ENCODE measurements at places on chromosomes 1 and 21.

DNA sequence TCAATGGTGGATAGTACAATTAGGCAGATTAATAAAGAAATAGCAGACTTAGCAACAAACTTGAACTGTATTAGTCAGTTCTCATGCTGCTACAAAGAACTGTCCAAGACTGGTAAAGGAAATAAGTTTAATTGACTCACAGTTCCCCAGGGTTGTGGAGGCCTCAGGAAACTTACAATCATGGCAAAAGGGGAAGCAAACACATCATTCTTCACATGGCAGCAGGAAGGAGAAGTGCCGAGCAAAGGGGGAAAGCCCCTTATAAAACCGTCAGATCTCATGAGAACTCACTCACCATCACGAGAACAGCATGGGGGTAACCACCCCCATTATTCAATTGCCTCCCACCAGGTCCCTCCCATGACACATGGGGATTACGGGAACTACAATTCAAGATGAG is 27.1 kb upstream of the PDE4B start:
- no peak for DNase-seq

- no peak for DNase-seq
Observed at GRCh38 chr1:68210829-68211228, 21.5 kb downstream of the WLS start.

GRCh38 chr1:240409615-240410014 is 202.3 kb downstream of the GREM2 start:
- no peak for DNase-seq

DNA sequence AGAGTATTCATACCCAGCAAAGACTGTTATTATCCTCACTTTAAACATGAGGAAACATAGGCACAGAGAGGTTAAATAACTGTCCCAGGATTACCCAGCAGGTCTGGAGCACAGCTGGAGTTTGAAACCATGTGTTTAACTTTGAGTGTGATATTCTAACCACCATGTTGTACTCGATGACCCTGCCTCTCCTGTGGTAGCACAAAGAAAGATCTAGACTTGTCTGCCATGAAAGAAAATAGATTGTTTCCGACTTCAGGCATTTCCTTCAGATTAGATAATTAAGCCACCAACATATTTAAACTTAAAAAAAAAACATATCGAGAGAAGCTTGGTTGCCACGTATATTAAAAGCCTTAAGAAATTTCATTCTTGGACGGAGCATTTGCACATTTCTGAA is 104.6 kb upstream of the RUNX1 start:
- DNase-seq: no peak

DNA sequence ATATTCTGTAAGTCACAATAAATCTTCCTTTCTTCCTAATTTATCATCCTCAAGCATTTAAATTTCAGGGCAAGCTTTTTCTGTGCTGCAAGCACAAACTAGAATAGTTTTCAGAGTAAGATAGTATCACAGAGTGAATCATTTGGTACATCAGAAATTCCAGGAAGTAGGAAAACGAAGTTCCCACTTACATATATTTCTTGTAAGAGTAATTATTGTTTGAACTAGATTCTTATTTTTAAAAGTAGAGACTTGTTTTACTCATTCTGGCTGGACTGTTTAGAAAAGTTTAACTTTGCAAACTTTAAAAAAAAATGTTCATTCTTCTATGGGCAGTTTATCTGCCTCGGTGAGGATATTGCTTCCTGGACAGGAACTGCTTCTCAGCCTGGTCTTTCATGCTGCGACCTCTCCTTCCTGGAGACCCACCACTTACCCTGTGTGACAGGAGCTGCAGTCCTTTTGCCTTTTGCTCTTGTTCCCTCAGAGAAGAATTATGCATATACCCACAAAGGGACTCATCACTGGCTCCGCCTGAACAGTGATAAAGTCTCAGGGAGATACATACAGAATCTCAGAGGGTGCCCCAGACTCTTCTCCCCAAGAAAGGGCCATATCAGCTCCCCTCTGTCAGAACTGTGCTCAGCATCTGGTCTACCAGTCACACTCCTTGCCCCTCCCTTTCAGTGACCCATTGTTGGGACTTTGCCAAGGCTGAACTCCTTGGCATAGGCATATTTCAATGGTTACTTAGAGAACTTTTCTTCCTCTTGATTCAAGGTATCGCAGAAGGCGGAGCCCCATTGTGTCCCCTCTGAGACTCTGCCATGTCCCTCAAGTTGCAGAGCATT is 102.7 kb upstream of the CD55 start:
- DNase-seq: no peak

- DNase-seq: peak; percentile 33
Observed at GRCh38 chr1:222546548-222547259, 1.2 kb downstream of the HHIPL2 start.

DNA sequence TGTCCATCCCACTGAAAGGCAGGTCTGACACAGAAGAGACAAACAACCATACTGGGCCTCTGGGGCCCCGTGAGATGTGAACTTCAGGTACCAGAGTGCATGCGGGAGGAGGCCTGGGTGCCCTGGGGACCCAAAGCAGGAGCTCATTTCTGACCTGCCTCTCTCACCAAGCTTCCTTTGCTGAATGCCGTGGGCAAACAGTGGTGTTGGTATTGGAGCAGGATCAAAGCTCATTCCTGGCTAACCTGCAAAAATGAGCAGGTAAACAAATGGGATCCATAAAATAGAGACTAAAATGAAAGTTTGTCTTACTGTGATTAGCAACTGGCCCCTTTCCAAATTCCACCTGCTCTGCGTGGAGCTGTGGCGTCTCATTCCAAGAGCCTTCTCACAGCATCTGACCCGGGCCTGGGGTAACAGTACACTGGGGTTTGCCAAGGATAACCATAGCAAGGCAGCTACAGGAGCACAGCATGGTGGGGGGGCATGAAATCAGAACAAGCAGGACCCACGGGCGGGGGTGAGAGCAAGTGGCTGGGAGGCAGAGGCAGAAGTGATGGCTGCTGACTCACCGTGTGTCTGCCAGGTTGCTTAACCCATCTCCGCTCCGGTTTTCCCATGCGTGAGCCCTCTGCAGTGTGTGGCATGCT is 103.6 kb downstream of the KIF26B start:
- no peak for DNase-seq
